ENCODE measurements at places on chromosomes 12 and 14.

GRCh38 chr12:15682826-15683225 lies 106.4 kb downstream of the EPS8 start:
- no peaks in the 10 kb centered on the region for H3K4me1 ChIP-seq
- no peaks in the 10 kb centered on the region for H3K27me3 ChIP-seq
- H3K4me3 ChIP-seq, result no peak overlapping the region

DNA sequence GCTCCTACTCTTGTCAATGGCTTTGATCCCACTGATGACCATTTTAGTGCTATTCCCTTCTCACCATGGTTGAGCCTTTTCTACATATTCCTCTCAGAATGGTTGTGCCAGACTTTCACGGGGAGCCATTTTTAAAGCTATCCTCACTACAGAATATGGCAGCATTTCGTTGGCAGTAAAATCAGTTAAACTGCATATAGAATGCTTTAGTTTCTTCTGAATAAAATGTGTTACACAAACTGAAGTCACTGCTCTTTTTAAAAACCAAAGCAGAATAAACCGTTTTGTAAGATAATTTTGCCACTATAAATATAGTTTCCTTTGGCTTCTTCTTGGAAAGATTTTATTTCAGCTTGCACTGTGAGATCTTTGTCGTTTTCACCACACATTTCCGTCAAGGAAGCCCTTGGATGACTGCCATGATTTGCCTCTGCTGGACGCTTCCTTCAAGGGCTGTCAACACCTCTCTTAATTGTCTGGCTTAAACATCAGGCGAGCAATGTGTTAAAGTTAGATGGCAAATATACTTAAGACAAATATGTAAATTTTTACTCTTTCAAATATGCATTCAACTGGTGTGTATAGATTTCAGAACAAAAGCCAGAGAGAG lies 624.2 kb downstream of the DIO2 start:
- no peak for DNase-seq
- no peak overlapping the region for H3K27ac ChIP-seq
- no peaks in the 10 kb centered on the region for H3K27me3 ChIP-seq
- H3K36me3 ChIP-seq, result no peaks in the 10 kb centered on the region
- no peaks in the 10 kb centered on the region for H3K4me1 ChIP-seq

DNA sequence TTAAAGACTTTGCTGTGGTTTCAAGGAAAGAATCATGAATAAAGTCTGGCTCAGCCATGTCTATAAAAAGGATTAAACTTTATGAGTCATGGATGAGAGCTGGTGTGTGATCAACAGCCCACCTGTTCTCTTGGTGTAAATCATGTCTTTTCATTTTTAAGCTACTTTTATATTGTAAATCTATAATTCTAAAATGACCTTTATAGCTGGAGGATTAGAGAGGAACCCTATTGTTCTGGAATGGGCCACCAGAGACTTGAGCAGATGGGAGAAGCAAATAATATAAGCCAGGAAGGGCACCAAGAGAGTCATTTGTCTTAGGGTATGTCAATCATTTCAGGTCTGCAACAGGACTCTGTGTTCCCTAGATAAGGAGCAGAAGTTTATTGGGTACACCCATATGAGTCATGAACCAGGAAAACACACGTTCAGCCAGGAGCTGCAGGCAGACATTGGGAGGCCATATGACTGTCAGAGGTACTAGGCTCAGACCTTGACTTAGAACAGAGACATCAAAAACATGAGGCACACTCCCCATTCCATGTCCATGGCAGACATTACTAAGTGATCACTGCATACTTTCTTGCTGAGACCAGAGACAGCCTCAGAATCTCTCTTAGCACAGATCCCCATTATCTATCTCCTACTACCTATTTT lies 49.3 kb downstream of the NDUFA12 start:
- H3K4me3 ChIP-seq, result no peak overlapping the region
- DNase-seq, result no peak
- H3K27ac ChIP-seq, result no peak overlapping the region
- no peaks in the 10 kb centered on the region for H3K27me3 ChIP-seq

GRCh38 chr12:67354966-67355365 lies 85.8 kb downstream of the CAND1 start:
- H3K36me3 ChIP-seq, result no peaks in the 10 kb centered on the region
- H3K27me3 ChIP-seq, result no peaks in the 10 kb centered on the region
- no peak for DNase-seq
- no peak overlapping the region for H3K4me3 ChIP-seq
- no peak overlapping the region for H3K27ac ChIP-seq
